ENCODE measurements at places on chromosomes 1 and 21.

- DNase-seq = no peak
Measured at GRCh38 chr1:11784993-11785769, 20.6 kb downstream of the MTHFR start.

DNA sequence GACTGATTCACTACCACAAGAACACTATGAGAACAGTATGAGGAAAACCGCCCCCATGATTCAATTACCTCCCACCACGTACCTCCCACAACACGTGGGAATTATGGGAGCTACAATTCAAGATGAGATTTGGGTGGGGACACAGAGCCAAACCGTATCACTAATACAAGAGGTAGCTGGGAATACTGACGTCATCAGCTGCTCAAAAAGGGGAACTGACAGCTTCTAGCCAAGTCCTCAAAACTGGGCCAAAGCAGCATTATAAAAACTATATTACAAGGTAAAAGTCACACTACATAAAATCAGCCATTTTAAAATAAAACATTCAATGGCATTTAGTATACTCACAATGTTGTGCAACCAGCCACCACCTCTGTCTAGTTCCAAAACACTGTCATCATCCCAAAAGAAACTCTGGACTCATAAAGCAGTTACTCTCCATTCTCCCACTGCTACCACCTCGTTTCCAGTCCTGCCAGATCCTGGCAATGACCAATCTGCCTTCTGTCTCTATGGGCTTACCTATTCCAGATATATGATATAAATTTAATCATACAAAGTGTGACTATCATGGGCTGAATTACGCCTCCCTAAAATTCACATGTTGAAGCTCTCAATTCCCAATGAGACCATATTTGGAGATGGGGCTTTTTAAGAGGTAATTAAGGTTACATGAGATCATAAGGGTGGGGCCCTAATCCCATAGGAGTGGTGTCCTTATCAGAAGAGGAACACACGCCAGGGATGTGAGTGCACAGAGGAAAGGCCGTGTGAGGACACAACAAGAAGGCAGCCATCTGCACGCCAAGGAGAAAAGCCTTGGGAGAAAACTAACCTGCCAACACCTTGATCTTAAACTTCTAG lies 192.1 kb downstream of the SETD4 start:
- no peak for DNase-seq

- no peak for DNase-seq
Measured at GRCh38 chr1:230939806-230940489, 38.7 kb downstream of the TTC13 start.

DNA sequence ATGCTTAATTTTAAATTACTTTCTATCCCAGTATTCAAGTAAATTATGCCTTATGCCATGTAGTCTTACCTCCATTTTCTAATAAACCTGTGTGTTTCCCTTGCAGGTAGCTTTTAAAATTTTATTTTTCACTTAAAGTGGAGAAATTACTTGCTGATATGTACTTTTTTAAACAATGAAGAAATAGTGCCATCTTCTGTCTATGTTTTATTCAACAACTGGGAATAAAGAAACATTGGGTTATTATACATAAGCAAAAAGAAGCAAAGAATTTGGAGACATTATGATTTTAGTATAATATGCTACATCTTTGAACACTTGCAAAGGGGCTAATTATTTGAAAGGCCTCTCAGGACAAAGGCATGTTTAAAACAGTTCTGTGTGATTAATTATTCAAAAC lies 1912.9 kb downstream of the MRPL39 start:
- DNase-seq = no peak

- DNase-seq = no peak
Measured at GRCh38 chr1:246691622-246692495, 32.4 kb upstream of the SCCPDH start.

Measured in activated CD4-positive, alpha-beta T cell treated with anti-CD3 and anti-CD28 coated beads for 24 hours (primary cell).